GM12891 (cell line): ENCODE measurements at places on chromosomes 13 and 19.

DNA sequence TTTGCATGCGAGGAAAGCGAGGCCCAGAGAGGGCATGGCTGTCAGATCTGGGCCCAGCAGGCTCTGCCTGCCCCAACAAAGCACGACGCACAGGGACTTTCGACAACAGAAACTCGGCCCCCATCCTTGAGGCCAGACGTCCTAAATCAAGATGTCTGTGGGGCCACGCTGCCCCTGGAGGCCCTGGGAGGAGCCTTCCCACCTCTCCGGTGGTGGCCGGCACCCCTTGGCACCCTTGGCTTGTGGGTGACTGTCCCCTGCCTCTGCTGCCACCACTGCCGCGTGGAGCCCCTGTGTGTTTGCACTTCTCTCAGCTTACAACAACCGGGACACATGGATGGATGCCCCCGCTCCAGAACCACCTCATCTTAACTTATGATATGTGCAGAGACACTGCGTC, 4.4 kb downstream of the WDR18 start:
- no peak for DNase-seq

- no peak for DNase-seq
These were observed 26.5 kb downstream of the FAM216B start for GRCh38 chr13:42807866-42808265.

DNA sequence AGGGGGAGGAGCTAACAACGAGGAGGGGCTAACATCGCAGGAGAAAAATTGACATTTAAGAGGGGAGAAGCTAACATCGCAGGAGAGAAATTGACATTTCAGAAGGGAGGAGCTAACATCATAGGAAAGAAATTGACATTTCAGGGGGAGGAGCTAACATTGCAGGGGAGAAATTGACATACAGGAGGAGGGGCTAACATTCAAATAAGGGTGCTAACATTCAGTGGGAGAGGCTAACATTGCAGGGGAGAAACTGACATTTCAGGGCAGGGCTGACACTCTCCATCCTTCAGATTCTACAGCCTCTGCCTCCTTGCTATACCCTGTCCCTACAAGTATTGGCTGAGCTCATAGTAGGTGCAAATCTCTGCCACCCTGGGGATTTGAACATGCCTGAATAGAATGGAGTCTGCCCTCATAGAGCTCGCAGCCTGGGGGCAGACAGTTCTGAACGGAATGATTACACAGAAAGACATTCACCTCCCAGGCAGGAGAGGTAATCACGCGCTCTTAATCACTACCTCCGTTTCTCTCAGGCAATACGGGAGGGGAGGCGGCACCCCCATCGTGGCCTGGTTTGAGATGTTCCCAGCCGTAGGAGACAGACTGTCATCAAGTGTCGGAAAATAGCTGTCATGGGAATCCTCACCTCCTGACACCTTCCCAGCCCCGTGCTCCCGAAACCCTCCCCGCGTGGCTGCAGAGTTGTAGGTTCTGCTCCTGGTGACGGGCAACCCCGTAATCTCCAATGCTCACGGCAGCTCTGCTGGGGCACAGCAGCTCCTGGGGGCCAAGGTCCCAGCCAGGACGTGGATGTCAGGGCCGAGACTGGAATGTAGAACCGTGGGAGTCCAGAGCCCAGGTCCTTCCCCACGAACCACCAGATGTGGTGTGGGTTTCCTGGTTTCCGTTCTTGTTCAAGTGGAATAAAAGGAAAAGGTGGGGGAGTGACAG, 9.5 kb downstream of the GPR32 start:
- no peak for DNase-seq

GRCh38 chr13:106473154-106473553, 62.3 kb downstream of the EFNB2 start:
- DNase-seq, result no peak

DNA sequence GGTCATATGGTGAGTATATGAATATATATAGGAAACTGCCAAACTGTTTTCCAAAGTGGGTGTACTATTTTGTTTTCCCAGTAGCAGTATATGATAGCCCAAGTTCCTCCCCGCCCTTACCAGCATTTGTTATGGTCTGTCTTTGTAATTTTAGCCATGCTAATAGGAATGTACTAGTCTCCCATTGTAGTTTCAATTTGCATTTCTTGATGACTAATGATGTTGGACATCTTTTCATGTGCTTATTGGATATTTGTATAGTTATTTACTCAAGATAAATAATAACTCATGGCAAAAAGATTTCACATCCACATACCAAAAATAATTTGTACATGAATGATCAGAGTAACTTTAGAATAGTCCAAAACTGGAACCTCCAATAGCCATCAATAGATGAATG, 75.3 kb upstream of the SERP2 start:
- DNase-seq, result no peak

DNA sequence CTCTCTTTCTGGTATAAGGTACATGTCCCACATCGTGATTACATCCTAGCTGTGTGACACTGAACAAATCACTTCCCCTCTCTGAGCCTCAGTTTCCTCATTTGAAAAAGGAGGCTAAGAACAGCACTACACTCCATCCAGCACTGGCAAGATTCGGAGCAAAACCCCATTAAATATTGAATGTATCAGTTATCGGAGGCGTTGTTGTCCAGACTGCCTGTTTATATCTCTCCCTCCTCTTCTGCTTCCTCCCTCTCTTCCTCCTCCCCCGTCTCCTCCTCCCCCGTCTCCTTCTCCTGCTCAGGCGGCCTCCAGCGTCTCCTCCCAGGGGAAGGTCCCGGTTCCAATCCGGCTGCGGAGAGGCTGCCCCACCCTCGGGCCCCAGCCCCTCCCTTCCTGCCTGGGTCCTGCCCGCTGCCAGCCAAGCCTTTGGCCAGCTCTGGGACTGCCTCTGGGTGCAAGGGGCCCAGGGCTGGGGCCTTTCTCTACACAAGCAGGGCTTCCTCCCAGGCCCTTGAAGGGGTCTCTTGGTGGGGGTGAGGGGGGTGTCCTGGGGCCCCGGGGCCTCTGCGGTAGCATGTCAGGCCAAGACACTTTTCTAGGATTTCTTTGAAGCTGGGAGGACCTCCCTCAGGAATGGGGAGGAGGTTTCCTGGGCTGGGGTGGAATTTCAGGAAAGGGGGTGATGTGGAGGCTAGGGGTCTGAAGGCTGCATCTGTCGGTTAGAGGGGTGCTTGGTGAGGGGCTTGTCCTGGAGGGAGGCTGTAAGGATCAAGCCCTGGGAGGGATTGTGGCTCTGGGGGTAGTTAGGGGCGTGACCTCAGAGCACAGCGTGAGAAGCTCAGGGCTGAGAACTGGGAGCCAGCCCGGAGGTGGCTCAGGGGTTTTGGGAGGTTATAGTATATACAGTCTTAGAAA, 1.9 kb downstream of the RRAS start:
- DNase-seq, result no peak

- DNase-seq, result no peak
These were observed 4.5 kb upstream of the TIMM44 start for GRCh38 chr19:7947939-7948338.

- DNase-seq, result no peak
These were observed 4.1 kb upstream of the ZIC5 start for GRCh38 chr13:99975626-99976025.

- DNase-seq, result no peak
These were observed 4.5 kb downstream of the BSG start for GRCh38 chr19:576768-577438.

DNA sequence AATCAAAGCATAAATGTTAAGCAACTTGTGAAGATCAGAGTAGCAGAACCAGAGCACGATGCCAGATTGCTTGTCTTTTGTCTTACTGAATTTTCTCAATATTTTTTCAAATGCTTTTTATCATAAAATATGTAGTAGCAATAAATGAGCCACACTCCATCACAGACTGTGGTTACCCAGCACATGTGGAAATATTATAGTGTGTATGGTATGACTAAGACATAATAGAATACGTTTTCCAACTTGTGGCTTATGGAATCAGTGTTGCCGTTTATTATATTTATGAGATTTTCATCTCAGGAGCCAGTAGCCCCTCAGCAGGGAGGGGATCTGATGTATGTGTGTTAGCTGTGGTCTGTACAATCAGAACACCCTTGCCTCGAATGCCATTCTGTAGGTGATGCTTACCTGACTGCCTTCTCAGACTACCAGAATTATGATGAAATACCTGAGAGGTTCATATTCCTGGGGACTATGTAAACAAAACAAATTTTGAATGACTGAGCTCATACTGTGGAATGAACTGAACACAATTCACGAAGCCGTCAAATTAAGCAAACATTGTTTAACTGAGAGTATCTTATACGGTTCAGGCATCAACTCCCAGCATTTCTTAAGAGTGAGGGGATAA, 1.9 kb downstream of the SCEL start:
- no peak for DNase-seq

DNA sequence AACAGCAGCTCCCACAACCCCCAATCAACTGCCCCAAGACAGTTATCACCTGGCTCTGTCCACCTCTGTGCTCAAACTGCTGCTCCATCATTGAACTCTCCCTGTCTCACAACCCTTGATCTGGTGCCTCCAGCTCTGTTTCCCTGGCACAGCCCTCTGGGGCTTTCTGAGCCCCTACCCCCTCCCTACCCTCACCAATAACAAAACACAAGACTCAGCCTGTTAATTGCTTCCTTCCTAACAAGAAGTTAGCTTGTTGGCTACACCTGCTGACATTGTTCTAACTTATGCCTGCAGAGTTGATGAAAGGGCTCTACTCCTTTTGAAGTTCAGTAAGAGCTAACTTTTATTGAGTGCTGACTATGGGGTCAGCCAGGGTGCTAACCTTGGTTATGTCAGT, 99.4 kb upstream of the FNDC3A start:
- no peak for DNase-seq

DNA sequence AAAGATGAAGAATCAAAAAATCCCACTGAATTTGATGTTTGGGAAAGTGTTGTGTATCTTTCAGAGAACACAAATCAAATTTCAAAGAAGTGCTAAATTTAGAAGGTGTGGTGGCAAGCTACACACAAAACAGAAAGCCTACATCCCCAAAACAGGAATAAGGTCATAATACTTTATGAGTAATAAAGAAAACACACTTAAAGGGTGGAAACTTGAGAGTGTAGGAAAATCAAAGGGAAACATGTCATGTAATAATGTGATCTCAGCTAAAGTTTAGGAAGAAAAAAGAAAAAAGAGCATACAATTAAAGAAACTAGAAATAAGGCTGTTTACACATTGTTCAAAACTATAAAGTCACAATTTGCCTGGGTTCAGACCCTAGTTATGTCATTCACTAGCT, 668.7 kb downstream of the PCDH17 start:
- no peak for DNase-seq

DNA sequence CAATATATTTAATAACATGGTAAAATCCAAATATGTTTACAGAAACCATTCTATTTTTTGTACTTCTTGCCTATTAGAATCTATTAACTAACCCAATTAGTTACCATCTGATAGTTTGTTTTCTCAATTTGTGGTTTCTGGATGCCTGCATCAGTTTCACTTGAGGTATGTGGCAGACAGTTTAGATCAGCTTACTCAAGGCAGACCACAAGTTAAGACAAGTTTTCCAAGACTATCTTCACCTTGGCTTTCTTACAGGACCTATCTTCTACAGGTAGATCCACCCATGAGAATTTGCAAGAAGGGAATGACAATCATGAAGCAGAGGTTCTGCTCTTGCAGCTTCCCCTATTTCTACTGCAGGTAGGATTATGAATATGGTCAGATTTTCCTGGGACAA, 458.6 kb downstream of the DACH1 start:
- no peak for DNase-seq

- no peak for DNase-seq
These were observed 66.9 kb upstream of the DIAPH3 start for GRCh38 chr13:60230593-60230992.
